ENCODE measurements at places on chromosomes 11 and 22.

GRCh38 chr11:35304386-35304775 lies 115.0 kb downstream of the SLC1A2 start:
- no peak for DNase-seq

- DNase-seq, result no peak
Observed at GRCh38 chr11:43504316-43504950, 145.7 kb downstream of the TTC17 start.

DNA sequence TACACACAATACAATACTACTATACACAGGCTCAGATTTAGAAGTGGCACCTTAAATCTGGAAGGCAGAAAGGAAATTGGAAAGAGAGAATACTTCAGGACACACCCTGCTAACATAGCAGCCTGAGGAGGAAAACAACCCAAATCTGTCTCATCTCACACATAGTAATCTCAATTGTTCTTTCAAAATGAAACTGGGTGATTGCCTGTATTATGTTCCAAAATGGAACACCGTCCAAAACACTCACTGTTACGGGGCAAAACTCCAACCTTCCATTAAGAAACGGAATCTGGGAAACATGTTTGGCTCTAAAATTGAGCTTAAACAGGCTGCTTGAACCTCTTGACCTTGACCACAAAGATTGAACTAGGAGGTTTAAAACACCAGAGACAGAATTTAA lies 572.6 kb downstream of the OPCML start:
- no peak for DNase-seq

DNA sequence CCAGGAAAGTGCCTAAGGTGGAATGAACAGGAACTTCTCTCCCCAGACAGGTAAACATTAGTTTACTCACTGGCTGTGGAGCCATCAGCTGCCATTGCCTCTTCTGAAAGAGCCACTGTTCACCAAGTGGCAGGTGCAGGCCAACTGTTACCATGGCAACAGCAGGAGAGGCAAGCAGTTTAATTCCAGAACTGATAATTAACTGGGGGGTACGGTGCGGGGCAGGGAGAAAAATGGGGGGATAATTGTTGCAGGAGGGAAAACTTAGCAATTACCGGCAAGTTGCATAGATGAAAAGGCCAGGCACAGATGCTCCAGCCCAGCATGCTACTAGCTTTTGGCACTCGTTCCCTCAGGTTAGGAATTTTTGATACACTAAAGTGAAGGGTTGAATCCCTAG lies 85.1 kb downstream of the TRIM44 start:
- no peak for DNase-seq

GRCh38 chr11:105046898-105047579 lies 1.9 kb upstream of the CARD16 start:
- peak; percentile 96 for DNase-seq

DNA sequence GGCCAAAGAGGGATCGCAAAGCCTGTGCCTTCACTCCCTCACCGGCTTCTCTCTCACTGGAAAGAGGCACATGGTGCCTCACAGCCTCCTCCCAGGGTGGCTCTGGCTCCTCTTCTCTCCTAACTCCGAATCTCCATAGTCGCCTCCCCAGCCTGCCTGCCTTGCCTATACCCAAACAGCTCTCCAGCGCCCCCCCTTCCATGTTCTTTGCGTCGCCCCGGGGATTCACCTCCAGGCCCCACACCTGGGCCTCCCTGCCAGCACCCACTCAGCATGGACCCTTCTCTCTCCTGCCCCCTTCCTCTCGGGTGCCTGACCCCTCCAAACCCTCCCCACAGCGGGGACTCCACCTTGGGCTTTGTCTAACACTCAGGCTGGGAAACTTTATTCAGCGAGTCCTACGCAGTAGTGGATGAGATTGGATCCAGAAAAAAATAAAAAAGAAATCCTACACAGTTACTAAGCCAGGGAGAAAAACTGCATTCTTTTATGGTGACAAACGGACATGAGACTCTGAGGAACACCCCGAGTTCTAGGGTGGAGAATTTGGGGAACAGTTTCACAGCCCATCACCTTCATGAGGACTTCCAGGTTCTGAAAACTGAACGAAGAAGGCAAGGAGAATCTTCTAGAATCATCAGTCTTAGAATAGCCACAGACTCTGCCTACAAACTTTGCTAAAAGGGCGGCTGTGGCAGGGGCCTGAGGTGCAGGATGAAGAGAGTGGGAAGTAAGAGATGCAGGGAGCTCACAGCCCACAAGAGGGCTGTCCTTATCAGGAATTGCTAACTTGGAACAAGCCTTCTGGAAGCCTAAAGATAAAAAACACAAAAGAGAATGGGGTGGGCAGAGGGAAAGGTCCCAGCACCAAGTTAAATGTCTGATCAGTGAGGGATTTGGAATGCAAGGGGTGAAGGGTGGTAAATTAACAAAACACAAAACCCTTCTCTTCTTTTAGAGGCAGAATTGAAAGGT lies 5.3 kb downstream of the PPM1F start:
- DNase-seq, result no peak
